ENCODE measurements at places on chromosomes 5 and 9.

DNA sequence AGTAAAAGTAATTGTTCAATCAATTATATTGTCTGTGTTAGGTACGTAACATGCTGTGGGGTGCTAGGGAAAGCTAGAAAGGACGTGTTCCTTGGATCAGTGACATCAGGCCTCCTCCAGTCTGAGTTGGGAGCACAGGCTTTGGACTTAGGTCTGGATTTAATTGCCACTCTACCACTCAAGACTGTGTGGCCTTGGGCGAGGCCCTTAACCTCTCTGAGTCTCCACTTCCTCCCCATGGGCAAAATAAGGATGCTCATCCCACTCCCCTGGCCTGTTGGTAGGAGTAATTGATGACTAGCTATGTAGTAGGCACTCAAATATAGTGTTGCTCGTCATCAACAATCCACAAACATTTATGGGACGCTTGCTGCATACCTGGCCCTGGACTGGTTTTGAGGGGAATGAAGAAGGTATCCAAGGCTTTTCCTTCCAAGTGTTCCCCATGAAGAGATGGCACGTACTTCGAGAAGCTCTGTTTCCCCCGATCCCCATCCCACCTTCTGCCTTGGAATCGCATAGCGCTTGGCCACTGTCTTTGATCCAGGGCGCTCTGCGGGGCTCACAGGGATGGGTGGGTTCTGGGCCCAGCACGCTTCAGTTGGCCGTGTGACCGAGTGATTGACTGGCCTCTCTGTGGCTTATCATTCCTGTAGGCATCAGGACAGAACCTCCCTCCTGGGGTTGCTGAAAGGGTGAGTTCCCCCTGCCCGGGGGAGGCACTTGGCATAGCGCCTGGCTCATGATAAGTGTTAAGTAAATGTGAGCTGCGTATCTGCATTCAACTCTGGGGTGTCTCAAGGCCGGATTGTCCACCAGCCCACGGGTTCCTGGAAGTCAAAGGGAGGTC lies 8.1 kb downstream of the FGF18 start:
- DNase-seq: no peak

GRCh38 chr9:38339087-38339486 lies 53.4 kb upstream of the ALDH1B1 start:
- no peak for DNase-seq

- DNase-seq: no peak
These were observed 16.7 kb downstream of the CEP78 start for GRCh38 chr9:78252616-78253015.

GRCh38 chr5:132438917-132439316 lies 51.7 kb downstream of the IRF1 start:
- no peak for DNase-seq

GRCh38 chr5:61538722-61539501 lies 206.9 kb downstream of the ZSWIM6 start:
- no peak for DNase-seq

- DNase-seq: no peak
These were observed 38.3 kb upstream of the TNFSF8 start for GRCh38 chr9:114968671-114969070.

- no peak for DNase-seq
These were observed 84.7 kb downstream of the TTC39B start for GRCh38 chr9:15222313-15222712.

DNA sequence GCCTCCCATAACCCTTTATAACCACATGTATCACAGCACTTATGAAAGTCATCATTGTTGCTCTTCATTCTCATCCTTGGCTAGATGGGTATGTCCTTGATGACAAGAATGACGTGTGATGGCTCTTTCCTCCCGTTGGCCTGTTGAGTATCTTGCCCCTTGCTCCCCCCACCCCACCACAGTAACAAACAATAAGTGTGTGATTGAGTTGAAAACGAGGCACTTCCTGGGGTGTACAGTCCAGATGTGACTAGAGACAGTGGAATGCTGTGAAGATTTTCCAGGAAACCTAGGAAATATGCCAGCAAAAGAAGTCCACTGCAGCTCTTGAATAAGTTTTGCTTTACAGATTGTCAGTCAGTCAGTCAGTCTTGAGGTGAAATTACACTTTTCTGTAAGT lies 262.5 kb downstream of the ELAVL2 start:
- no peak for DNase-seq

GRCh38 chr5:148311484-148311883 lies 739 bp upstream of the SPINK7 start:
- no peak for DNase-seq

GRCh38 chr5:122638581-122638980 lies 136.3 kb upstream of the SNX2 start:
- DNase-seq: no peak

DNA sequence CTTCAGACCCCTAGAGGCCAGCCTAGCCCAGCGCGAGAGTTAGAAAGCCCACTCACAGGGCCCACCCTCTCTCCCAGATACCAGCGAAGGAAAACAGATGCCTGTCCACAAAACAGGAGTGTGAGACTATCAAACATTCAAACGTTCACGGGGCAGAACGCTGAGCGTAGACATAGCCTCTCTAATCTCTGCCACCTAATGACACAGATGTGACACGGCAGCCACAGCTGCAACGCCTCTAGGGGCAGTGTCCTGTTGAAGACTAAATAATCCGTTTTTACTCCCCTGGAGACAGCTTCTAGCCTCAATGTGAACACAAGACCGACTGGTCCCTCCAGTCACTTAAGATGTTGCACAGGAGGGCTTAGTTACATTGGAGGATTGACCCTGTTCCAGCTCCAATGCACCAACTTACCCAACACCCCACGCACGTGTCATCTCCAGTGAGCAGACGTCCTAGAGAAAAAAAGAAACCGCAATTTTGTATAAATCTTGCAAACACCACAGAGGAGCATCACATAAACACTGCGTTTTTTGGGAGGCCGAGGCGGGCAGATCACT lies 14.3 kb downstream of the DIPK1B start:
- DNase-seq: no peak

DNA sequence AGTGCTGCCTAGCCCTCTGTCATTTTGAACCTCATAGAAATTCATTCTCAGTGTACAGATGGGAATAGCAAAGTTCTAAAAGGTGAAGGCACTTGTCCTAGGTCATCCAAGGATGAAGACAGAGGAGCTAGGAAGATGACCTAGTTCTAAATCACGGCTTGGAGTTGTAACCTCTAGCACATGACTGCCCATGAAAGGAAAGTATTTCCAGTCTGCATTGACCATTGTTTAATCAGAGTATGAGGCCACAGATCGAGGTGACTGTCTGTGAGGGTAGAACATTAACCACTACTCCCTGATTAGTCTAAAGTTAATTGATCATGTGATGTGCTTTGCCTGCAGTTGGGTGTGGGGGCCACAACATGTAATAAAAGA lies 674 bp upstream of the TNFSF15 start:
- DNase-seq: no peak

- no peak for DNase-seq
These were observed 322.5 kb downstream of the CDK5RAP2 start for GRCh38 chr9:120257483-120257882.

DNA sequence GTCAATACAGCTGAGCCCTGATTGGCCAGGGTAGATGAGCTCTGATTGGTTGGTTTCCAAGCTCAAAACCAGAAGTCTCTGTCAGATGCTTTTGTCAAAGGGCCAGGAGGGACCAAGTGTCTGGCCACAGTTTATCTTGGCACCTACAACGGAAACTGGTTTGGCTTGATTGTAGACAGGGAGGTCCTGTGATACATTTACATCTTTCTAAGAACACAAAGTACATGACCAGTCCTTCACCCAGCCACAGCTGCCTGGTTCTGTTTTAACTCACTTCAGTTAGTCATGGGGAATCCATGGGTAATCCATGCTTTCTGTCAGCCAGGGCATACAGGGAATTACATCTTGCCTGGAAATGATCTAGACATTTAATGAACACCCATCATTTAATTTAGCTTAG lies 171.2 kb downstream of the SLC12A2 start:
- no peak for DNase-seq

All from stimulated activated CD8-positive, alpha-beta memory T cell treated with anti-CD3 and anti-CD28 coated beads, Interleukin-15, amount 100 ng/mL, for 1 hour (primary cell).